GM03348 (cell line): ENCODE measurements at places on chromosomes 4 and X.

- no peak for DNase-seq
Measured at GRCh38 chrX:110159235-110159634, 156.3 kb downstream of the TMEM164 start.

- DNase-seq = no peak
Measured at GRCh38 chr4:55216863-55217635, 91.7 kb upstream of the KDR start.

DNA sequence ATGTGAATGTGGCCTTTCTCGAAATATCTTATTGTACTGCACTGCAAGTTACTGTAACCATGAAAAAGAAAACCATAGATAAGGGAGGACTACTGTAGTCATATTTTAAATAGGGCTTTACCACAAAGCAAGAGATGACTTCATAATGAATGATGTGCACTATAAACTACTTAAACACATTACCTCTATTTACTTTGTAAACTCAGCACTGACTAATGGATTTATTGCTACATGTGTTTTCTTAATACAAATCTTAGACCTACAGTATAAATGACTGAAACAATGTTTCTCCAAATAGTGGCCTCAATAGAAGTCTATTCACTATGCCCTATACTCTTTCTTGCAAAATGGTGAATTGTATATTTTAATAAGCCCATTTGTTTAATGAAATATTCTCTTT lies 61.1 kb downstream of the HDX start:
- DNase-seq = no peak

GRCh38 chrX:40086569-40087335 lies 11.0 kb downstream of the BCOR start:
- no peak for DNase-seq

- DNase-seq = no peak
Measured at GRCh38 chr4:86946868-86947500, 12.2 kb downstream of the AFF1 start.

DNA sequence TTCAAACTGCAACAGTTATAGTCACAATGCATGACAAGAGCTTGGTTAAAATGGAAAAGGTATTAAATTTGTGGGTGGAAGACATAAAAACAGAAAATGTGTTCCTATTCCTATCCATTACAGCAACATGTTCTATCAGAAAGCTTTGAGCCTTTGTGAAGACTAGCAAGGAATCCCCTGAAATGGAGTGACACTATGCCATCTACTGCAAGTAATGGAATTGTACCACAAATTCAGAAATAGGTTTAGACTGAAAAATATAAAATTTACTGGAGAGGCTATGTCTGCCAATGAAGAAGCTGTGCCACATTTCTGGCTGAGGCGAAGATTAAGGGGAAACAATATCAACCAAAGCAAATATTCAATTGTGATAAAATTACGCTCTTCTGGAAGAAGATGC lies 247.9 kb downstream of the ADAM29 start:
- no peak for DNase-seq

DNA sequence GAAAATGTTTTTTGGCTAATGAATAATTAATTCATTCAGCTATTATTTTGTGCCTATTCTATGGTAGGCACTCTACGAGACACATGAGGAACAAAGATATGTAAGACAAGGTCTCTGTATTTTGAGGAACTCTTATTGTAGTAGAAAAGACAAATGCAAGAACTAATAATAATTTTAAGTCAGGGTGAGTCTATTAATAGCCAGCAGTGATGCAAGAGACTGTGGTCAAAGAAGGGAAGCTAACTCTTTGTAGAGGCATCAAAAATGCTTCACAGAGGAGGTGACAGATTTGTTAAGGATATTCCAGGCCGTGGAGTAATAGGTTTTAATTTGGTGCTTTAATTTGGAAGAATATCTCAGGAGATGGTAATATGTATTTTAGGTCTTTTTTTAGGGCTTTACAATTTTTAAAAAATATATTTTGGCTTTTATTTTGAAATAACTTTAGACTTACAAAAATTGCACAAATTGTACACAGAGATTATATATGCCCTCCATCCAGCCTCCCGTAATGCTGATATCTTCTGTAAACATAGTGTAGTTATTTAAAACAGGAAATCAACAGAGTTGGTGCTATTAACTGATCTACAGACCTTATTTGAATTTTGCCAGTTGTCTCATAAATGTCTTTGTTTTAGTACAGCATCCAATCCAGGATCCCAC lies 48.1 kb downstream of the DCLK2 start:
- peak; percentile 62 for DNase-seq

GRCh38 chr4:96473246-96473645 lies 633.4 kb downstream of the PDHA2 start:
- no peak for DNase-seq

- DNase-seq = no peak
Measured at GRCh38 chrX:71182871-71183270, 38.2 kb downstream of the NLGN3 start.

GRCh38 chrX:39900777-39901170 lies 197.0 kb downstream of the BCOR start:
- peak; percentile 42 for DNase-seq

- no peak for DNase-seq
Measured at GRCh38 chr4:138538743-138539142, 296.6 kb upstream of the SLC7A11 start.

GRCh38 chrX:45851434-45851991 lies 650.8 kb upstream of the DIPK2B start:
- peak; percentile 57 for DNase-seq

GRCh38 chrX:33892670-33893069 lies 239.4 kb downstream of the FAM47A start:
- DNase-seq = no peak

DNA sequence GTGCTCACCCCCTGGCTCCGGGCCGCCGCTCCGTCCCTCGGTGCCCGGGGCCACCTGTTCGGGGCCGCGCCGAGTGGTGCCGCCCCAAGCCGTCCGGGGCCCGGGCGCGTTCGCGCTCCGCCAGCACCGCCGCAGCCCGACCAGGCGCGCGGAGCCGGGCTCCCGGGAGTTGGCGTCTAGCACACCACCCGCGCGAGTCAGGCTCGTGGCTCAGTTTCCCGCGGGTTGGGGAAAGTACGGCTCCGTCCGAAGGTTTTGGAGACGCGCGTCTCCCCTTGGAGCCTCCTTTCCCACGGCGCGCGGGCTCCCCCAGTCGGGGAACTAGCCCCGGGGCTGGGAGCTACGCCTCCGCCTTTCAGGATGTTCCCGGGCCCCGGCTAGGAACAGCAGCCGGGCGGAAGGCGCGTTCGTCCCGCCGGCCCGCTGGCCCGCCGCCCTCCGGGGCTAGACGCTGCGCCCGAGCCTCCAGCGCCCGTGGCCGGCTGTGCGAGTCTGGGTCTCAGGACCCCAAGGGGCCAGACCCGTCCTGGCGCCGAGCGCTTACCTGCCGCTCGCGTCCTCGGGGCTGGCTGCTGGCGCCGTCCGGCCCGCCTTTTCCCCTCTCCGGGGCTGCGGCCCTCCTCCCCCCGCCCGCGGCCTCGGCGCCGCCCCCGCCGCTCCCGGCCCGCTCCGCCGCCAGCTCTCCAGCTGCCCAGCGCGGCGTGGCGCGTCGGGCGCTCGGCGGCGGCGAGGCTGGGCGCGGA lies at the start of gene ADGRG2:
Gene ADGRG2, minus strand, starts transcription at position 571 of the 743 bp plus-strand sequence. CDS start 53,634 bp downstream, outside the sequence.
- DNase-seq = peak; percentile 59

GRCh38 chr4:186304866-186305505 lies 39.0 kb downstream of the F11 start:
- no peak for DNase-seq

DNA sequence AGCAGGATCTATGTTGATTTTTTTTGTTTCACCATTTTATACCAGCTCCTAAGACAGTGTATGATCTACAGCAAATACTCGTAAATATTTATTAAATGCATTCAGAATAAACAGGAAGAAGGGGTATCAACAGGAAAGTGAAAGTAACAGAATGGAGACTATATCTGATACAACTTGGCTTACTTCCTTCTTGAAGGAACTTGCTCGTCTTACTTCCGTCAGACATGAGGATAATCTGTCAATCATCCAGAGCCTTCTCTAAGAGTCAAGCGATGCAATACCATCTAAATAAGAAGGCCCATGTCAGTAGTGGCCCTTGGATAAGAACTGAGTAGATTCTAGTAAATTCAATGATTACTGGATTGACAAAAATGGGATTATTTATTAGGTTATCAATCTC lies 84.2 kb downstream of the CAMK2D start:
- no peak for DNase-seq

GRCh38 chrX:74292808-74293123 lies 11.2 kb upstream of the ZCCHC13 start:
- DNase-seq = no peak

GRCh38 chrX:123713841-123714240 lies 19.0 kb downstream of the THOC2 start:
- DNase-seq = no peak

- peak; percentile 67 for DNase-seq
Measured at GRCh38 chr4:141246243-141246642, 25.5 kb downstream of the ZNF330 start.

GRCh38 chrX:11269006-11269405 lies 24.2 kb upstream of the AMELX start:
- no peak for DNase-seq

DNA sequence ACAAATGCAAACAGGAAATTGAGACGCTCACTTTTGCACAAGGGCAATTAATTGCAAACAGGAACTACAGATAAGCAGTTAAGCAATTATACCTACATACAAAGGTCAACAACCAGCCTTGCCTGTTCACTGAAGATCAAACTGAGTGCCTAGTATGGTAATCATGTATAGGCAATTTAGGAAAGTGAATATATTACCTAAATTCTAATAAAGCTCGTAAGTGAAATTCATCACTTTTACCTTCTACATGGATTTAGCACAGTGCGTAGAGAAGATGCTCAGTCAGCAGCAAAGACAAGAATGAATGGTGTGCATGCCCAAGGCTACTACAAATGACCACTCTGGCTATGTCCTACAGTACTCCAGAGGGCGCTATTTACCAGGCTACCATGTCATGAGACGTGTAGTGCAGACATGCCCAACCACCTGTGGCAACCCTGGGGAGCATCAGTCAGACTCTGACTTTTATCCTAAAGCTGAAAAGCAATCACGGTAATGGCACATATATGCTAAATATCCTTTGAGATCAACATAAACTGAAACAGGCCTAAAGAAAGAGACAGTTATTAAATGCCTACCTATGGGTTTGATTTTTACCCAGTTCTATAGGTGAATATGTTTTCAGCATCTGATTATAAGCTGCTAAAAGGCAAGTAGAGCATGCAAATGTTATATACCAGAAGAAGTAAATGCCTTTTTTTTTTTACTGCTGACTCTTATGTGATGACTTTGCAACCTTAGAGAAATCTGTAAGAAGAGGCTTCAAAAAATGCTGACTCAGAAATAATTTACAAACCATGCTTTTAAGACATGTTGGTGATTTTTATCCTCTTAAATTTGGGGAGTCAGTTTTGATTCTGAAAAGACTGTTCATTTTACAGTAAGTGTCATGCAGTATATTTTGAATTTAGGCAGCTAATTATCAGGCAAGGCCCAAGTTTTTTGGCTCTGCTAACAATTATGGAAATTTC lies 178.0 kb downstream of the PPP3CA start:
- peak; percentile 16 for DNase-seq

GRCh38 chr4:4225915-4226605 lies 669 bp downstream of the OTOP1 start:
- DNase-seq = no peak

DNA sequence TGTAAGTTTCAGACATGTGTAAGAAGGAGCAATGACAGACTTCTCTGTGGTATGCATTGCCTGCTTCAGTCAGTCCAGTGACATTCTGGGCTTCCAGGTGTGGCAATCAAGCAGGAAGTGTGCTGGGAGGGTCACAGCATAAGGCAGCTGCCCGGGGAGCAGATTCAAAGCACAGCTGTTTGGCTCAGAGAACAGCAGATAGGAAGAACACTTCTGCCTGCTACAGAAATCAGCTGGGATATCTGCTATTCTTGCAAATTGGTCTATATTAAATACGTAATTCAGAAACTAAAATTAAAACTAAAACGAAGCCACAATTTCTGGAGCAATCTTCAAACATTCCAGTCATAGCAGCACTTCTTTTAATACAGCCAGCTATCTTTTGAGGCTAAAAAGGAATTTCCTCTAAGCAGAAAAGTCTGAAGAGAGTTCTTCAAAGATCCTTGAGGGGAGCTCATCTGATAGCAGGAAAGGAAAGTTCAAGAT lies 47.5 kb upstream of the GALNT7 start:
- peak; percentile 48 for DNase-seq

DNA sequence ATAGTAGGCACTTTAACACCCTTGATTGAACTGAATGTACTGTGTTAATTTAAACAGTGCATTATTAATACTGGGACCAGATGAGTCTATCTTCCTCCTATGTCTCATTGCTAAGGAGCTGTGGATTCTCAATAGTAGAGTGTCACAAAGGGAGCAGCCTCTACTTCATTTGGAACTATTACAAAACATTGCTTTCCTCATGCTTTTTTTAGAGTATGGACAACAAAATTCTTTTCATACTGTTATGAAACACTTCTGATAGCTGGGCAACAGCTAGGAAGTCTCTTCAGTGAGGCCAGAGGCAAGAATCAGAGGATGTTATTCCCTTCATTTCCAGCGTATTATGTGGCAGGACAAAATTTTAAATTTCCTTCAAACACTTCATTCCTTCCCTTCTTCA lies 160.8 kb downstream of the FBXO8 start:
- no peak for DNase-seq

- DNase-seq = peak; percentile 65
Measured at GRCh38 chr4:77697860-77698590, 92.4 kb downstream of the CXCL13 start.

GRCh38 chr4:95761426-95761825 lies 78.5 kb upstream of the PDHA2 start:
- DNase-seq = no peak

DNA sequence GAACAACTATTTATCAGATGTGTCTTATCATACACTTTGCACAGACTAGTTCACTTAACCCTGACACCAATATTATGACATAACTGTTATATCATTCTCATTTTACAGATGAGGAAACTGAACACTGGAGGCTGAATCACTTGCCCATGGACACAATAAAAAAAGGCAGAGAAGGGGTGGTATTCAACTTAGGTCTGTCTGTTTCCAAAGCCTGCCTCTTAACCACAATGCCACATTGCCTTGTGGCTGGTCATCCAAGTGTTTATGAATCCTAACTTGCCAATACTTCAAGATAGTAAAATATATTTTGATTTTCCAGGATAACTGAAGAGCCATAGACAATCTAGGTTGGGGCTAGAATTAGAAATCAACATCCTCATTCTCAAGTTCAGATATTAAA lies 327.8 kb downstream of the NR3C2 start:
- DNase-seq = no peak

- DNase-seq = no peak
Measured at GRCh38 chr4:113350576-113350975, 301.1 kb downstream of the ANK2 start.
